K562 (cell line): ENCODE measurements at places on chromosomes 6 and 20.

GRCh38 chr20:57717797-57718196 is 8.0 kb upstream of the PMEPA1 start:
- DNase-seq, result no peak

DNA sequence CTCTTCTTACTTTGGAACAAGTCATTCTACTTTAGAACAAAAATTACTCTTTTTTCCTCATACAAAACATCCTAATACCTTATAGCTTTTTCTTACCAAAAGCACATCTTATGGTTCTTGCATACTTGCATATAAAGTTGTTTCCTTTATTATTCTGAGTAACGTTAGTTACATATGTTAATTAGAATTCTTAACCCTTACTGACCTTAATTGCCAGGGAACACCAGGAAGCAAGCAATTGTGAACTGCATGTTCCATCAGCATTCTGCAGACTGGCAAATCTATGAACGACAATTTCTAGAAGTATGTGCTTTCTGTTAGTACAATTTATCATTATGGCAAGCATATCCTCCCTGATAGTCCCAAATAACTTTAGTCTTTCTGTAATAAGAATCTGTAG is 831.0 kb downstream of the C6orf118 start:
- no peak for DNase-seq

- no peak for DNase-seq
These were observed 109.3 kb downstream of the CDC5L start for GRCh38 chr6:44496665-44497369.

- no peak for DNase-seq
These were observed 290.3 kb downstream of the UBE3D start for GRCh38 chr6:82775361-82775760.
